ENCODE measurements at places on chromosomes 4 and X. TPM values are rescaled to one million over a fixed set of nuclear protein-coding genes. Genes with fewer than 3 reads are reported as not detected.

DUX4 gene
- total RNA-seq, result not detected

- H3K27ac ChIP-seq, result no peak overlapping the region
- H3K4me1 ChIP-seq, result peaks cover 12% of the 10 kb centered on the region
Measured at GRCh38 chrX:255923-256331, 25.3 kb upstream of the PLCXD1 start.

IL2 gene
- 233 TPM for total RNA-seq

GRCh38 chr4:89640620-89641366 is 196.2 kb downstream of the SNCA start:
- no peak overlapping the region for H3K27ac ChIP-seq
- peaks cover 16% of the 10 kb centered on the region for H3K27me3 ChIP-seq
- H3K36me3 ChIP-seq, result no peaks in the 10 kb centered on the region
- H3K4me3 ChIP-seq, result no peak overlapping the region

CXCL5 gene
- not detected for total RNA-seq

Data from activated T-helper 17 cell treated with anti-CD3 and anti-CD28 coated beads, Interleukin-2, amount 50 U/mL, for 72 hours (primary cell).